ENCODE measurements at places on chromosomes 1 and 21.

- no peak for DNase-seq
These were observed 15.7 kb upstream of the TMEM51 start for GRCh38 chr1:15137809-15138208.

GRCh38 chr1:38558500-38559445, 300.8 kb downstream of the RRAGC start:
- no peak for DNase-seq

DNA sequence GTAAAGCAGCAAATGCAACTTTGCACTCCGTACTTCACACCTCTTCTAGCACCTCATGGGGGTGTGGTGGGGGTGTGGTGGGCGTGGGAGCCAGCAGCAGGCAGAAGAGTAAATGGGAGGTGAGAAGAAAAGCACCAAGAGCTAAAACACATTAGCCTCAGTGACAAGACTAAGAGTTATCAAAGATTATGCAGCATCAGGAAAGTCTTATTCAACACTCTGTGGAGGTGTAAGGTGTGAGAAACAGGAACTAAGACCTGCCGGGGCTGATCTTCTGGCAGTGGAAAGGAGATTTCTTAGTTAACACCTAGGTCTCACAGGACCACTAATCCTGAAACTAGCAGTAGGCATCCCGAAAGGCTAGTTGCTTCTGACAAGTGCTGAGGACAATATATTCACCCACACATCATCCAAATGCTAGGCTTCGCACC, 9.9 kb downstream of the TGFBR3 start:
- DNase-seq: no peak

GRCh38 chr1:239886266-239886665, 205.4 kb upstream of the FMN2 start:
- no peak for DNase-seq

DNA sequence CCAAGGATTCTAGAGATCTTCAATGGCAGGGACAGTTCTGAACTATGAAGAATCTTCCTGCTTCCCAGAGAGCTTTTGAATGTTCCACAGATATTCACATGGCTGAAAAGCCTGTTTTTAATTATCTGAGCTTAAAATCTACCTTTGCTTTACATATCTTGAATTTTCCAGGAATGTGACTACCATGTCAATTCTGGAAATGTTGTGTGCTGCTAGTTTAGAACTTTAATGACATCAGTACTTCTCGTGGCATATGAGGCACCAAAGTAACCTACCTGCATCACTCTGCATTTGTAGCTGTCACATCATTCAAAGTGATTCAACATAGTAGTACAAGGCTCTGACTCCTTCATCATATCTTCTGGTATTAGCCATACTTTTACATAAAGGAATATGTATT, 122.7 kb upstream of the NFIA start:
- no peak for DNase-seq

- no peak for DNase-seq
These were observed 154.1 kb downstream of the TPR start for GRCh38 chr1:186220911-186221310.

DNA sequence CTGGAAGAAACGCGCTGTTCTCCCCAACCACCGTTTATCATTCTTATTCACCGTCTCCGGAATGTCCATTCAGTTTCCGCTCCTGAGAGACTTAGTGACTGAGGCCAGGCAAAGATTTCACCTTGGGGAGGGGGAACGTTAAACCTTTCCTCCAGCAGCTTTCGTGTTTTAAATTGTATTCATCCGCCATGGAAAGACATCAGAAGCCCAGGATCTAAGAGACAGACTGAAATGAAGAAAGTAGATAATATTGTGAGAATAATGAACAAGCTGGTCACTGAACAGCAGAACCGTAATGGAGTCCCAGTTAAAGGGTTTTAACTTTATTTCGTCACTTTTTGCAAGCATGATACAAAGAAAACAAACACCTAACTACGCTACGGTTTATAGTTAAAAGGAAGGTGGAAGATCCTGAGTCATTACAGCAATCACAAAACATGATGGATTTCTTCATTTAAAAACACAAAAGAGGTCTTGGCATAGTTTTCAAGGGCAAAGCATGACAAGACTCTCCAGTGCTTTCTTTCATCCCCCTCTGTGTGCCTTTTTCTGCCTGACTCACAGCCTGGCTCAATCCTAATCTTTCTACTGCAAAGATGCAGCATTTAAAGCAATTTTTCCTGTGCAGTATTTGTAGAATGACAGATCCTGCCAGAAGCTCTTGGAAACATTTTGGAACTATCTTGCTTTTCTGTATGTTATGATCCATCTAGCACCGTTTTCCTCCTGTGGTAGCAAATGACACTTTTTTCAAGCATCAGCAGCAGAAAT, 722 bp upstream of the SLC19A2 start:
- DNase-seq: no peak

- DNase-seq: peak; percentile 24
These were observed 18.3 kb upstream of the PLEKHA6 start for GRCh38 chr1:204377800-204378668.

DNA sequence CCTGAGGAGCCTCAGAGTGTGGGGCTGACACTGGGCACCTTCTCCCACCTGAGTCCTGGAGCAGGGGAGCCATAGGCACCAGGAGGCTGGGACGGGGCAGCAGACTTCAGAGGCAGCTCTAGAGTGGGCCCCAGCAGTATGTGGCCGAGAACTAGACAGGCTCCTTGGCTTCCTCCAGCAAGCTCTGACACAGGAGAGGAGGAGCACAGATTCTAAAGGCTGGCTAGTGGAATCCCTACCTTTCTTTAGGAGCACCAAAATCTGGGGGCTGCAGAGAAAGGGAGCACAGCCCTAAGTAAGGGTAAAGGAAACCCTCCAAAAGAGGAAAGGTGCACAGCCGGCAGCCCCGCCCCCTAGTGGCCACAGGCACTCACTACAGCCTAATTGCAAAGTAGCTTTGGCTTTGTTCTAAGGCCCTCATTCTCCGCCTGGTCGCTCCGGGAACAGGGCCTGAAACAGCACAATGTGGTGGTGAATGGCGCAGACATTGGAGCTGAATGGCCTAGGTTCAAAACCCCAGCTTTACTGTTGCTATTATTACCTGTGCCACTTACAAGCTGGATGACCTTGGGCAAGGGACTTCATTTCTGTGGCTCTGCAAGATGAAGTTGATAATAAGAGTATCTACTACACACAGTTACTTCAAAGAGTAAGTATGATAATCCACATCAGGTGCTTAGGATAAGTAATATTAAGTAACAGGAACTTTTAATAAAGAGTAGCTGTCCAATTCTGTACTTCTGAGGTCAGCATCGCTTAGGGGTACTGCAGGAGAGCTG, 8.8 kb upstream of the GUCA2A start:
- DNase-seq: peak; percentile 50

- no peak for DNase-seq
These were observed 11.1 kb upstream of the SSX2IP start for GRCh38 chr1:84701376-84701775.

- DNase-seq: no peak
These were observed 74.9 kb upstream of the ZC3H11B start for GRCh38 chr1:219687779-219688178.

DNA sequence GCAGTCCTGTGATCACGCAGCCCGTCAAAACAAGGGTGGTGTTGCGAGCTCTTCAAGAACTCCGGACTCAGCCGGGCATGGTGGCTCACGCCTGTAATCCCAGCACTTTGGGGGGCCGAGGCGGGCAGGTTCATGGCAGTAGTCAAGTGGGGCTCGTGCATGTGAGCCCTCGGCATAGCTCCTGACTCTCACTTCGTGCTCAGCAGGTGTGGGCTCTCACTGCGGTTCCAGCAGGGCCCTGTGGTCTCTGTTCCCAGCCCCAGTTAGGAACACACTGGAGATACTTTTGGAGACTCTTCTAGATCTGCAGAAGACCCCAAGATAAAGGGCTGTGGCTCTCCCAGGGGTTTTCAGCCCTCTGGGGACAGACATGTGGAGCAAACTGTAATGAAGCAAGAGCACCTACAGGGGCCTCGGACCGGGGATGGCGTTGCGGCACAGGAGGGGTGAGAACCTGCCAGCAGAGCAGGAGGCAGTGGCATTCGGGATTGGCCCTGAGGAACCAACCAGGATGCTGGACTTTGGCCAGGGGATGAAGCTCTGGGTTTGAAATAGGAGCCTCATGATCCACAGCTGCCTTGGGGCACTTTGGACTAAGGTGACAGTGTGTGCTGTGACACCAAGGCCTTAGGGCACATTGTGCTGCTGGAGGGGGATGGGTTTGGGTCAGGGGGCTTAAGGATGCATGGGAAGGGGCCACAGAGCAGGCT, 443.2 kb downstream of the CAMTA1 start:
- DNase-seq: no peak

DNA sequence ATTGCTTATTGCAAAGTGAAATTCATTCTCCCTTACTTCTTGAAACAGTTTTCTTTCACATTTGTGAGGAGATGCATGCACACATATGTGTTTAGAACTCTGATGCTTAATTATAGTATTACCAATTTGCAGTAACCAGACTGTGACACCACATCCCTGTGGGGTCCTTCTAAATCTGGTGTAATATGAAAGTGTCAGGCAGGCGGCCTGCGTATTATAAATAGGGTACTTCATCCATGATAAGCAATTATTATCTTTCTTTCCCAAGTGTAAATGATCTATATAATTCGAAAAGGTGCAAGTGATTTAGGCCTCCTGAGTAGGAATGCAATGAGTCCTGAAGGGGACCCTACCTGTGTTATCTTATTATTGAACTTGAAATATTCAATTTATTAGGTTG, 876 bp downstream of the EFCAB7 start:
- no peak for DNase-seq

DNA sequence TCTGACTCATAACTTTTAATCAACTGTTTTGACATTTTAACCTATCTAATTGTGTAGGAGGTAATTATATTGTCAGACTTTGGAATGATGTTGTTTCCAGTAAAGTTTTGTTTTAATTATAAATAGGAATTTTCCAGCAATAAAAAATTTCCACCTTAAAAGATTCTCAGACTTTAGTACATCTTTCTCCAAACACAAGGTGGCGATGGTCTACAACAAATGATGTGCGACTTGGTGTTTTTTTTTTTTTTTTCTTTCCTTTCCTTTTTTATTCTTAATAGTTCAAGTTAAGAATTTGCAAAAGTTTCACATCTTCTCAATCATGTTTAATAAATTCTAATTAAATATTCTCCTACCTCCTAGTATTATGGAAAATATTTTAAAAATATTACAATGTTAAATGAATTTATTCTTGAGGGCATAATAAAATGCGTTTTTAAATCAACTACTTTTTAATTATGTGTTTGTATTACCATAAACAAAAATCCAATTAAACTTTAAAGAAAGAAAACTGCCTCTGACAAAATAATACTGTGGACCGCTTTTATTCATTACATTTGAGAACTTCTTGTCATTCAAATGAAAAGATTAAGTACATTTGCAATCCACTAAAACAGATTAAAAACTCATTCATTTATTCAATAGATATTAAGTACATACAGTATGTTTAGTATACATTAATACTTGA, 4.4 kb upstream of the ADAMTS1 start:
- no peak for DNase-seq

- no peak for DNase-seq
These were observed 164.6 kb downstream of the CYYR1 start for GRCh38 chr21:26408511-26408910.

GRCh38 chr1:162876751-162877150, 15.8 kb upstream of the CCDC190 start:
- no peak for DNase-seq

GRCh38 chr1:224271106-224271505, 58.9 kb downstream of the NVL start:
- no peak for DNase-seq
